Activated CD4-positive, alpha-beta T cell treated with anti-CD3 and anti-CD28 coated beads, Interleukin-2, amount 10 ng/mL, durations not matched to agents 7 days and 5 days (primary cell): ENCODE measurements at places on chromosomes 4 and X. TPM values are rescaled to one million over a fixed set of nuclear protein-coding genes. Genes with fewer than 3 reads are reported as not detected.

Gene CDKL5
- total RNA-seq, result 1.3 TPM

Gene MTM1
- total RNA-seq, result 36.5 TPM

Gene SLC25A31
- total RNA-seq, result not detected

Gene CXorf65
- 25.3 TPM for total RNA-seq

Gene SAGE1
- not detected for total RNA-seq

DNA sequence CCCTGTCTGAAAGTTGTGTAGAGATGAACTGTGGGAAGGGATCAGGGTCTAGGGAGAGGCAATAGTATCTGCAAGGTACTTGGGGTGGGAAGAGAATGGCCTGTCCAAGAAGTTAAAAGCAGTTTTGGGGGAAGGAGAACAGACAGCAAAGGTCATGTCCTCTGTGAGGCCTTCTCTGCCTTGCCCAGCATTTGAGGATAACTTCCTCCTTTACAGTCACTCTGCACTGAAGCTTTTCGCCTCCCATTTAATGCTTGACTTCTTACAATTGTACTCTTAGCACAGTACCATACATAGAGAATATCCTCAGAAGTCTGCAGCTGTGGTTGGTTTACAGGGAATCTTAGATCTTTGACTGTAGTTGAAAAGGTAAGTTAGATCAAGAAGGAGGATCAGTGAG lies 121.8 kb upstream of the AP1S2 start:
- no peak for DNase-seq
- H3K4me1 ChIP-seq, result no peaks in the 10 kb centered on the region
- H3K27me3 ChIP-seq, result no peaks in the 10 kb centered on the region
- no peaks in the 10 kb centered on the region for H3K36me3 ChIP-seq

DNA sequence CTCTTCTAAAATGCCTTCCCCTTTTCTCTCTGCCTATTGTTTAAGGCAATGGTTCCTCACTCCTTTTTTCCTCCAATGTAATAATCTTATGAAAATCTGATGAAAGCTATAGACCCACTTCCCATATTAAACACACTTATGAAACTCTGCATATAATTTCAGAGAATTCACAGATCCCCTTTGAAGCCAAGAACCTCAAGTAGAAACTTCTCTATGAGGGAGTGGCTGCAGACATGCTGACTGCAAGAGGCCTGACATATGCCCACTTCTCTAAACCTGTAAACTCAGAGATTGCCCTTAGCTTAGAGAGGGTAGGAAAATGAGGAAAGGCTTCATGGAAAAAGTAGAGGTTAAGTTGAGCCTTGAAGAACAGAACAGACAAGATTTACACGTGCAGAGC lies 37.6 kb downstream of the TAB3 start:
- no peaks in the 10 kb centered on the region for H3K27me3 ChIP-seq
- H3K36me3 ChIP-seq, result peaks cover 31% of the 10 kb centered on the region
- H3K4me1 ChIP-seq, result peaks cover 5% of the 10 kb centered on the region
- H3K27ac ChIP-seq, result peak overlapping the region; percentile 22

DNA sequence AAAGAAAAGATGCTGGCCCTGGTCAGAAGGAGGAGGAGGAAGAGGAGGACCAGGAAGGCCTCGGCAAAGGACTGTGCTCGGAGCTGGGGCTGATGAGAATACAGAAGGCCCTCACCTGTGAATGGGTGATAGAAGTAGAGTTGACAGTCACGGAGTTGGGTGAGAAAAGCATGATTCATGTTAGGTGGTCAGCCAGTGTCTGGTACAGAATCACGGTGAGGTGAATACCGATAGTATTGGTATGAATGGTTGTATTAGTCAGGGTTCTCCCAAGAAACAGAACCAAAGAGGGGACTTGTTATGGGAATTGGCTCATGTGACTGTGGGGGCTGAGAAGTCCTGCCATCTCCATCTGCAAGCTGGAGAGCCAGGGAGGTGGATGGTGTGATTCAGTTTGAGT lies 32.5 kb upstream of the FAM156A start:
- no peak for DNase-seq
- H3K27me3 ChIP-seq, result no peaks in the 10 kb centered on the region
- no peak overlapping the region for H3K4me3 ChIP-seq
- H3K27ac ChIP-seq, result peak overlapping the region; percentile 46
- H3K36me3 ChIP-seq, result no peaks in the 10 kb centered on the region

DNA sequence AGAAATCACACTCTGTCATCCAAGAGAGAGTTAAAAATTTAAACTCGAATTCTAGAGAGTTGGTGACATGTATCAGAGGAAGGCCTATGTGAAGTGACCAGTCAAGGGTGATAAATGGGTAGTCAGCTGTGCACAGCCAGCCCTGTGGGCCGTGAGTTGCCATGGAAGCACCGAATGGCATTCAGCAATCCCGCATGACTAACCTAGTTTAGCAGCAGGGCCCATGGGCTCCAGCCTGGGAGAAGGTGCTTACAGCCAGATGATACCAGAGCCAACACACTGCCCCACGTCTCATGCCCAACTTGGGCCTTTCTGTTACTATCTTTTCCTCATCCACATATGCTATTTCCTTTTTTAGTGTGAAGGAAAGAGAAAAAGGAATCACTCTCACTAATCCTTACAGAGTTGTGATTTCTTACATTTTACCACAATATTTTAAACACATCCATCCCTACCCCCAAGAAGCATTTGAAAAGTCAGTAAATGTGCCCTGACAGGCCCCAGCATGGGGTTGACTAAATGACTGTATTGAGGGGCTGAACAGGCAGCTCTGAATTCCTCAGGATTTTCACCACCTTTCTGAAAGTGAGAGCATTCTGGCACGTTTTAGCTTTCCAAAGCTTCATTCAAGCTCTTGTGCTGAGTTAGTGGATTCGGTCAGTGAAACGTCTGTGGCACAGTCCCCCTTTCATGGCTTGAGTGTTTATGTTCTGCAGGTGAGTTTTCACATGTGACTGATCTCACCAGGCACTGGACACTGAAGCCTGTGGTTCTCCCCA lies 104.2 kb downstream of the AFF1 start:
- no peak overlapping the region for H3K27ac ChIP-seq
- H3K27me3 ChIP-seq, result no peaks in the 10 kb centered on the region
- no peak for DNase-seq
- H3K36me3 ChIP-seq, result peaks cover 6% of the 10 kb centered on the region
- peaks cover 36% of the 10 kb centered on the region for H3K4me1 ChIP-seq

DNA sequence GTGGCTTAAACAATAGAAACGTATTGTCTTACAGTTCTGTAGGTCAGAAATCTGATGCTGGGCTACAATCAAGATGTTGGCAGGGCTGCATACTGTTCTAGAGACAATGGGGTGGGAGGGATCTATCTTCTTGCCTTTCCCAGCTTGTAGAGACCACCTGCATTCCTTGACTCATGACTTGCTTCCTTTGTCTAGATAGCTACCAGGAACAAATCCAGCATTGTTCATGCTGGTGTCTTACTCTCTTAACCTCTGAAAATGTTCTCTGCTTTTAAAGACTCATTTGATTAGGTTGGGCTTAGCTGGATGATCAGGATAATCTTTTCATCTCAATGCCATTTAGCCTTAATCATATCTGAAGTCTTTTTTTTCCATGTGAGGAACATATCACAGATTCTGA lies 169.0 kb downstream of the ZNF330 start:
- peaks cover 5% of the 10 kb centered on the region for H3K27me3 ChIP-seq
- no peaks in the 10 kb centered on the region for H3K4me1 ChIP-seq
- H3K4me3 ChIP-seq, result no peak overlapping the region

DNA sequence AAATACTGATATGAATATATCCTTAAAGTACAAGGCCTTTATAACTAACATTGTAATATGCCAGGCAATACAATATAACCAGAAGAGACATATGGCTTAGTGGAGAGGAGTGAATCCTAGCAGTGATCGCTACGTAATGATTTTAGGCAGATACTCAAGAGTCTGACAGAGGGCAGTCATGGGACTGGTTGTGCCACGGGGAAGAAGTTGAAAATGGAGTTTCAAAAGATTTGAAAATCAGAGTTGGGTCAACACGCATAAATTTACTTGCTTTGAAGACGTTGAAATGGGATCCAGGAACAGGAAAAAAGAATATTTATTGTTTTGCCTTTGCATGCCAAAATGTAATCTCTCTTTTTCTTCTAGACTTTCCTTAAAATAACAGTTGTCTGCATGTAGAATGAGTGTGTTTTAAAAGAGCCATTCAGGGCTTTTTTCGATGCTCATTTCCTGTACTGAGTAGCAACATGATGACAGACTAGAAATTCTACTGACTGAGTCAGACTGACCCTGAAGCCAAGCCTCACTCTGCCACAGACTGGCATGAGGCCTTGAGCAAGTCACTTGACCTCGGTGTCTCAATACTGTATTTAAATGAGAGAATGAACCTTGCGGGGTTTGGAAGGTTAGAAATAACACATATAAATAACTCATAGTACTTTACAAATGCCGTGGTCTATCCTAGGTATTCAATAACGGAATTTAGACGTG lies 8.1 kb upstream of the SMS start:
- peaks cover 10% of the 10 kb centered on the region for H3K36me3 ChIP-seq
- peaks cover 19% of the 10 kb centered on the region for H3K4me1 ChIP-seq
- DNase-seq, result no peak
- no peak overlapping the region for H3K27ac ChIP-seq
- H3K27me3 ChIP-seq, result no peaks in the 10 kb centered on the region
